ENCODE measurements at places on chromosomes 6 and 20.

DNA sequence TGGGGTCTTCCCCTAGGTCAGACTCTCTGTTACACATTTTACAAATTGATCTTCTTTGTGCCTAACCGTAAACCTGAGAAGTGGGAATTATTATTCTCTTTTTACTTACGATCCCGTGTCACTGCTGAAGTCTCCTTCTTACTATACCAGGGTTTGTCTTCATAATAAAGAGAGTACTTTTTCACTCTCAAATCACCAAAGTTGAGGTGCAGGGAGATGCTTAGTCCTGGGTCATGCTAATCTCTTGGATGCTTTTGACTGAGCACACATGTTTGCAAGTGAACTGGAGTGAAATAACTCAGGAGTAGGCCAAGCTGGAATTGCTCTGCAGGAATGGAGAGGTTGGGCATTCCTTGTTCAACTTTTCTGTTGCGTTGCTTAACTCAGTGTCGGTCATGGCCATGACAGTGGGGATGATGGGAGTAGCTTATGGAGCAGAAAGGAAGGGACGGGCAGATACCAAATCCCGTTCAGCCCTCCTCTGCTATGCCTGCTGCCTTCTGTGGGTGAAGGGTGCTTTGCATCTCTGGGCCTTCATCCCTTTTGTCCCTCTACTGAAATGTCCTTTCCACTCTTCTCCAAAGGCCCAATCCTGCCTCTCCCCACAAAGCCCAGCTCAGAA, 15.2 kb upstream of the TAGAP start:
- no peak for DNase-seq

GRCh38 chr6:13434777-13435176, 52.6 kb downstream of the GFOD1 start:
- DNase-seq: no peak

GRCh38 chr6:108441141-108441540, 119.6 kb upstream of the FOXO3 start:
- no peak for DNase-seq

GRCh38 chr6:153210083-153210482, 79.0 kb upstream of the RGS17 start:
- no peak for DNase-seq

- DNase-seq: no peak
Observed at GRCh38 chr6:157790548-157791160, 32.4 kb upstream of the SNX9 start.

DNA sequence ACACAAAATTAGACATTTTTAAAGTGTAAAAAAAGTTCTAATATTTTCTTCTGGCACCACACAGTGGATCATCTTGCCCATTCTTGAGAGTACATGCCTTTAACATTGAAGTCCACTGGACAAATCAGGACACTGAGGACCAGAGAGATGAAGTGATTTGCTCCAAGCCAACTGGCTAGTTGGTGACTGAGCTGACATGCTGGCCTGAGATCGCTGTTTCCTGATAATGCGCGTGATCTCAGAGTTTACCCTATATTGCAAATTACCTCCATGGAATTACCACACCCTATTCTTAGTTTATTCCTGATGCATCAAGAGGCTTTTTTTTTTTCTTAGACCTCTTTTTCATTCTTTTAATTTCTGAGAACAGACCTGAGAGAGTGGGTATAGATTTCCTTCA, 432.8 kb downstream of the CD83 start:
- no peak for DNase-seq

Data from erythroblast (primary cell).